Esophagus squamous epithelium (tissue), 5 donors: ENCODE measurements at places on chromosomes 4 and X.

GRCh38 chr4:1512738-1513660 is 106.8 kb upstream of the NKX1-1 start:
- no peak for DNase-seq

GRCh38 chr4:79044141-79044659 is 105.0 kb upstream of the PAQR3 start:
- no peak for DNase-seq

DNA sequence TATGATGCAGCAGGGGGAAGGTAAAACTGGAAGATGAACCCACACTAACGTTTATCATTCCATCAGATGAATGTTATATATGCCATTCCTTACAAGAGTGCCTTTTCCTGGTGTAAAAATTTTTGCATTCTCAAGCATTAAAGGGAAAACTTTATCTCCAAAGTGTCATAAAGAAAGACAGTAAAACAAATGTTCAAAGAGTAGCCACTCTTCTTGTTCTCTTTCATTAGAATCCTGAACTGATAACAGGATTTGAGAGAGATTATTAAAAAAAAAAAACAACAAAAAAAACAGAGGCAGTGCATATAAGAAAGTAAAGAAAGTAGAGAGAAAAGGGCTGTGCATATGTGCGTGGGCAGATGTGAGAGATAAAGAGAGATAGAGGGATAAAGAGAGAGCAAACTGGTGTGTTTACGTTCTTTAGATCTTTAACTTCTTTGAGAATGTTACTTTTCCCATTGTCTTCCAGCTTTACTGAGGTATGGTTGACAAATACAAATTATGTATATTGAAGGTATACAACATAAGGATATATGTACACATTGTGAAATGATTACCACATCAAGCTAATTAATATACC is 275.4 kb downstream of the HS3ST1 start:
- no peak for DNase-seq

- no peak for DNase-seq
Observed at GRCh38 chr4:55543858-55544257, 2.9 kb downstream of the CLOCK start.

DNA sequence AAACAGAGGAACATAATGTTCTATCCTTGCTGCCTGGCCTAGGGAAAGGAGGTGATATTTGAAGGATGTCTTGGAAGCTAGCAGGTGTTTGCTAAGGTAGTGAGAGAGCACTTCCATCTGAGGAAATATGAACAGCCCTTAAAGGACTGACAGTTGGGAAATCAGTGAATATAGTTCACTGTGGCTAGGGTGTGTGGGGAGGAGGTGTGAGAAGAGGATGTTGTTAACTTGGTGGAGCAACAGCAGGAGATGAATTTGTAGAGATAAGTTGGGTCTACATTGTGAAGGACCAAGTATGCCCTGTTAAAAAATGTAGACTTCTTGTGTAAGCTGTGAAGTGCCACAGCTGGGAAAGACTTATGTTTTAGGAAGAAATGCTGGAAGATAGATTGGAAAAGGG is 25.5 kb downstream of the TBC1D19 start:
- DNase-seq: no peak

DNA sequence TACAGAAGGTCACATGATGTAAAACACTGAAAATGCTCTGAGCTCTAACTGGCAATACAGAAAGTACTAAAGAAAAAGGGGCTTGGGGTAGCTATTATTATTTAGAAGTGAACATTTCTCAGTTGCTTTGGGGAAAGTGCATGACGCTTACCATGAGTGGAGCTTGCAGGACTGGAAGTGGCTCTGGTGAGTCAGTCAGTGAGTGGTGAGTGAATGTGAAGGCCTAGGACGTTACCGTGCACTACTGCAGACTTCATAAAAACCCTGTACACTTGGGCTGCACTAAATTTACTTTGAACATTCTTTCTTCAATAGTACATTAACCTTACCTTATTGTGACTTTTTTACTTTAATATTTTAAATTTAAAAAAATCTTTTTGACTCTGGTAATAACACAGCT is 89.3 kb upstream of the ENPP6 start:
- DNase-seq: no peak

- DNase-seq: no peak
Observed at GRCh38 chr4:153519687-153520086, 53.5 kb downstream of the TMEM131L start.
